ENCODE measurements at places on chromosomes 2 and 18. TPM values are rescaled to one million over a fixed set of nuclear protein-coding genes. Genes with fewer than 3 reads are reported as not detected.

RFX8 gene
- total RNA-seq, result 2.8 TPM

NEU4 gene
- total RNA-seq, result 0.29 TPM

CRYGC gene
- total RNA-seq, result not detected

TIGD1 gene
- total RNA-seq, result 8.2 TPM

PAX3 gene
- not detected for total RNA-seq

DSG1 gene
- not detected for total RNA-seq

PPIL3 gene
- total RNA-seq, result 41.4 TPM

SLC40A1 gene
- total RNA-seq, result 2.8 TPM

VWC2L gene
- not detected for total RNA-seq

UGT1A5 gene
- total RNA-seq, result not detected

SCN7A gene
- not detected for total RNA-seq

B3GNT7 gene
- not detected for total RNA-seq

AGAP1 gene
- 2.7 TPM for total RNA-seq

ALK gene
- total RNA-seq, result not detected

SLC5A7 gene
- not detected for total RNA-seq

SCN9A gene
- total RNA-seq, result 3.5 TPM

NEU2 gene
- not detected for total RNA-seq

CAVIN2 gene
- total RNA-seq, result not detected
